Stimulated activated CD8-positive, alpha-beta memory T cell treated with anti-CD3 and anti-CD28 coated beads, Interleukin-4, amount 100 ng/mL, for 24 hours (primary cell): ENCODE measurements at places on chromosomes 11 and 22.

- DNase-seq: no peak
Measured at GRCh38 chr11:108734283-108734682, 69.4 kb downstream of the DDX10 start.

DNA sequence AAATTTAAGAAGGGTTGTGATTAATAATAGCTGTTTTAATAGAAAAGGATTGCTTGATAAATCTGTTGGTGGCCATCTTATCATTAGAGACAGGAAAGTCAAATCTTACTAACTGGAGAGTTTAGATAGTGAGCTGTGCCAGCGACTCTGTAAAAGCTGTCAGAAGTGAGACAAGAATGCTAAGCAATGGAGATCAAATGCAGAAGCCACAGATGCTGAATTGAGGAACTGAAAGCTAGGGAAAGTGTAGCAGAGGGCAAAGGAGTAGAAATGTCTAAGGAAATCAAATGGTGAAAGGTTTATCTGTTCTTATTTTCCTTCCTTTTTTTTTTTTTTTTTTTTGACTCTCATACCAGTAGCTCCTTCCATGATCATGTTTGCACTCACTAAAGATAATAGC lies 13.7 kb downstream of the MS4A13 start:
- no peak for DNase-seq

- no peak for DNase-seq
Measured at GRCh38 chr11:85475660-85476517, 151.3 kb downstream of the DLG2 start.

DNA sequence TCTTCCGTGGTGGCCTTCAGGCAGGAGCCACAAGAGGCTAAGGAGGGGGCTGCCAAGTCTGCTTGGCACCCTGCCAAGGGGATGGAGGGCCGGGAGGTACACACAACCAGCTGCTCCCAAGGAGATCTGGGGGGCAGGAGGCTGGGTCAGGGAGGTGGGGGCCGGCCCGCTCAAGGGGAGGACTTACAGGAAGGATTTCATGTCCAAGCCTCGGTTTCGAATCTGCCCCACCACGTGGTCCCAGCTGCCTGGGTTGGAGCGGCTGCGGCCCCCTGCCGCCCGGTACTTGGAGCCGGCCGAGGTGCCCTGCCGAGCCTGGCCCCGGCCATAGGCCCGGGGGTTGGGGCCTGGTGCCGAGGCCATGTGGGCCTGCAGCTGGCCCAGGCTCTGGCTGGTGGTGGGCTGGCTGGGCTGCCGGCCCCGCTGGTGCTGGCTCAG lies 33.5 kb downstream of the LRRC10B start:
- no peak for DNase-seq

DNA sequence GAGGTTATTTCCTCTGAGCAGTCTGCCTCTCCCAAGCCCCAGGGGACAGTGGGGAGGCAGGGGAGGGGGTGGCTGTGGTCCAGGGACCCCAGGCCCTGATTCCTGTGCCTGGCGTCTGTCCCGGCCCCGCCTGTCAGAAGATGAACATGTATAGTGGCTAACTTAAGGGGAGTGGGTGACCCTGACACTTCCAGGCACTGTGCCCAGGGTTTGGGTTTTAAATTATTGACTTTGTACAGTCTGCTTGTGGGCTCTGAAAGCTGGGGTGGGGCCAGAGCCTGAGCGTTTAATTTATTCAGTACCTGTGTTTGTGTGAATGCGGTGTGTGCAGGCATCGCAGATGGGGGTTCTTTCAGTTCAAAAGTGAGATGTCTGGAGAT lies 3.1 kb downstream of the PIM3 start:
- DNase-seq: no peak

DNA sequence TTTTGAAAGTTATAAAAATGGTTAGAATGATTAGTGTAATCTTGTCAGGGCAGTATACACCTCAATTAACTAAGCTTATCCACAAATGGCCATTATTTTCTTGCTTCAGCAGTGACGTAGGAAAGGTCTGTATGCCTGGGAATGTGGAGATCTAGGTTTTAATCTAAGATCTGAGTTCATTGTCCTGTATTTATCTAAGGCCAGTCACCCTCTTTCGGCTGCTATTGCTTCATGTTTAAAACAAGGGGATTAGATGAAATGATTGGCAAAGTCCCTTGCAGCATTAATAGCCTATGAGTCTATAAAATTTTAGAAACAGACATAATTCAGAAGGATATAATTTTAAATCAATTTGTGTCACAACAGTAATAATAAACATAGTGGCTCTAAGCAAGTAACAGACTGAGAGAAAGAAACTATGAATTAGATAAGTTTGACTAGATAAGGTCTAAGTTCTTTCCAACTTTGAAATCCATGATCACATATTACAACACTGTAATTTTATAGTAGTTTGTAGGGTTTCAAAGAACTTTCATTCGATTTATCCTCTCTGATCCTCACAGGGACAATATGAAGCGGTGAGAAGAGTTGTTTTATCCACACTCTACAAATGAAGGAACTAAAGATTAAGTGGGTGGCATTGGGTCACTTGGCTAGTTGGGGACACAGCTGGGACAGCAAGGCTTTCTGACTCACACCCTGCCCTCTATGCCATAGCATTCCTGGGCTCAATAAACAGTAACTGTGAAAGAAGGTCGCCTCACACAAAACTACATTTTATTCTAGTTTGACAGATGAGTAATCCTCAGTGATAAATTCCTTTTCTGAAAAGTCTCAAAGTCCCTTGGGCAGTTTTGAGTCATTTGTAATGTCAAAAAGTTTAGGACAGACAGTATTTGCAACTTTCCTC lies 60.6 kb upstream of the RDX start:
- DNase-seq: no peak

GRCh38 chr11:7603031-7603781 lies 70.1 kb downstream of the CYB5R2 start:
- no peak for DNase-seq

DNA sequence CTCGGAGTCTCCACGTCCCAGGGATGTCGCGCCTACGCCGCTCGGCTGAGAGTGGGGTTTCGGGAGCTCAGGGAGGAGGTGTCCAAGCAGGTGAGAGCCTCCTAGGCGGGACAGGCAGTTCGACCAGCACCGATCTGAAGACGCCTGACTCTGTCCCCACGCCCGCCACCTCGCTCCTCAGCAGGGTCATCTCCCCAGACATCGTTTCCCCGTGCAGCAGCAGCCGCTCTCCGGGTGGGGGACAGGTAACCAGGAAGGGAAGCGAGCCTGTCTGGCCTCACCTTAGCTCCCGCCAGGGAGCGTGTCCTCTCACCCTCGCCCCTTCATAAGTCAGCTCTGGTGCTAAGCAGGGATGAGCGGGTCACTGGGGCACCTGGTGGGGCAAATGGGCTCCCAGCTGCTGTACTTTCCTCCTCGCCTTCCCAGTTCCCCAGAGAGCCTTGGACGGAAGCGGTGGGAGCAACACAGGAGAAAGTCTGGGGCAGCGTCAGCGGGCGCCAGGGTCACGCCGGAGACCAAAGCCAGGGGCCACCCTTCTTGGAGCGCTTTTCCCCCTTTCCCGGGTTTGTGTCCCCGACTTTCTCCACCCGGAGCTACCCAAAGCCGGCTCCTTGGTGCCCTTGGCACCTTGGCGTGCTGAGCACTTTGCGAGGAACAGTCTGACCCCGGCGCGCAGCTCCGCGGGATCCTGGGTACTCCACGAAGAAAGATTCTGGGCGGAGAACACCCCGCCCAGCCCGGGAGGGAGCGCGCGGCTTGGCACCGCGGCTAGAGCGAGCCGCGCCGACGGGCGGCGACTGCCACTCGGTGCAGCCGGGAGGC lies 1.6 kb downstream of the SPON1 start:
- DNase-seq: no peak

DNA sequence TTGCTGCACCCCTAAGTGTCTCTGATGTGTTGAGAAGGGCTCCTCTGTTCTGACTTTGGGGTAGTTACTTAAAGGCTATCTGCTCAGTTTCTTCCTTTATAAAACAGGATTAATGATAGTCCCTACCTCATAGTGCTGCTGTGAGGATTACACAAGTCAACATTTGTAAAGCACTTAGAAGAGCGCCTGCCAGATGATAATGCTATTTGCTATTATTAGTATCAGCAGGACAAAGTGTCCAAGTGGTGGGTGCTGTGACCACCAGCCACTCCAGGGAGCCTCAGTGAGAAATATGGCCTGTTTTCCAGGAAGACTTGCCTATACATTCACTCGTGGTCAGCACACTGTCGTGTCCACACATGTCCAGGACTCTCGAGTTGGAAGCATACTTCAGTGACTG lies 16.2 kb downstream of the POU2F3 start:
- DNase-seq: no peak

DNA sequence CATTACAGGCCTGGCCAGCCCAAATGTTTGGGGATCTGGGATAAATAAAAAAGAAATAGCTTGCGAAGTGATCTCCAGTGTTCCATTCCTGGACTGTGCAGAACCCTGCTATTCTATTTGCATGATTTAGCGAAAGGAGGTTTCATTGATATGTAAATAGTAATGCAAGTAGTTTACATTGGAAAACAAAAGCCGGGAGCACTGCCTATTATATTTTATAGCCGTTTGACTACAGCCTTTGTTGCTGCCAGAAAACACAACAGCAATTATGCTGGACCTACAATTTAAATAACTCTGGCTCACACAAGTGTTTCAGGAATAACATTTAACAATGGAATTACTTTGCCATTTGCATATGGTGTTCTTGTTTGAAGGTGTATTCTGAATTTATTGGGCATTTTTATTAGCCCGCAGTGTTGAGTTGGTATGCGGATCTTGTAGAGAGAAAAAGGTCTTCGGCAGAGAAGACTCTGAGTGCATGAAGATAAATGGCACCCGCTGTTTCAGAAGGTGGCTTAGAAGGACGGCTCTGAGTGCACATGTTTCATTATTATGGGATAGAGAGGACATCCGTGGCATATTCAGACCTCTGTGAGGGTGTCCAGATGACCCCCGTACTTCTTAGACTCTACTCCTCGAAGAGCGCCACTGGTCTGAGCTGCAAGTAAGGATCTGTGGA lies 315.0 kb downstream of the BRD1 start:
- DNase-seq: no peak

DNA sequence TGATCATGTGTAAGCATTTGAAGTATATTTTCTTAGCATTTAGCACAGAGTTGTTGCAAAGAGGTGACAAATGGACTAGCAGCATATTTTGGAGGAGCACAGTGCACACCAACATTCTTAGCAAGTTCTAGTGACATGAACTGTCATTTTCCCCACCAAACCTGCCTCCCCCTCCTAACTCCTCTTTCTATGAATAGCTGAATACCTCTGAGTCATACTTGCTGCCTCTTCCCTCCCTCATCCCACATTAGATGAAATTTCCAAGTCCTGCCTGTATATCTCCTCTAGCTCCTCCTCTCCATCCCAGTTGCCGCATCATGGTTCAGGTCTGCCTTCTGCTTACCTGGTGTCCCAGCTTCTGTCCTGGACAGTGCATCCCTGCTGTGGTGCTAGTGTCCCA lies 7.2 kb downstream of the OSBP2 start:
- DNase-seq: no peak

- DNase-seq: no peak
Measured at GRCh38 chr11:35045236-35045820, 93.6 kb upstream of the CD44 start.

DNA sequence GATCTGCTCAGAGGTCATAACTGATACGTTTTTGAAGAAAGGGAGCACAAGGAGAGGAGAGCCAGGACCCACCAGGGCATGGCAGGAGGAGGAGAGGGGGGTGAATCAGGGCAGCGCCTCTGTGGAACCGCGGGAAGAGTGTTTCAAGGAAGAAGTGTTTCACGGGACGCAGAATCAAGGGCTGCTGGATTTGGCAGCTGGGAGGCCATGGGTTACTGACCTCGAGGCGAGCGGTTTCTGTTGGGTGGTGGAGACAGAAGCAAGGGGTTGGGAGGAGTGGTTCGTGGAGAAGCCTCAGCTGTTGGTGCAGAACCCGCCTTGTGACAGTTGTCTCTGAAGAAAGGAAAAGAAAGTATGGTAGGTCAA lies 13.1 kb downstream of the VPS26B start:
- DNase-seq: no peak

- DNase-seq: no peak
Measured at GRCh38 chr22:20436307-20436767, 1.3 kb downstream of the SCARF2 start.

DNA sequence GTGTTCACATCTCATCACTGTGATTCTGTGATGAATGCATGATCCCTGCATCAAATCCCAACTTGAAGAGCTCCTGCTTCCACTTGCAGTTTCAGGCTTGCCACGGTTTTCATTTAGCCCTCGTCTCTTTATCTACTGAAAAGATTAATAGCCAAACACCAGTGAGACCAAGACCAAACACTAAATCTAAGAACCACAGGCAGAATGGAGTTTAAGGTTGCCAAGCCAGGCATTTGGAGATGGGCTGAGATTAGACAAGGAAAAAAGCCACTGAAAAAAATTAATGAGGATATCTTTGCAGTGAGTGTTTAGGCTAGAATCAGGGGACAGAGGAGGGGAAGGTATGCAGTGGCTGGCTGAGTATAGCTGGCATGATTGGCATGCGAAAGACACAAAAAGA lies 227.2 kb upstream of the BLID start:
- no peak for DNase-seq

DNA sequence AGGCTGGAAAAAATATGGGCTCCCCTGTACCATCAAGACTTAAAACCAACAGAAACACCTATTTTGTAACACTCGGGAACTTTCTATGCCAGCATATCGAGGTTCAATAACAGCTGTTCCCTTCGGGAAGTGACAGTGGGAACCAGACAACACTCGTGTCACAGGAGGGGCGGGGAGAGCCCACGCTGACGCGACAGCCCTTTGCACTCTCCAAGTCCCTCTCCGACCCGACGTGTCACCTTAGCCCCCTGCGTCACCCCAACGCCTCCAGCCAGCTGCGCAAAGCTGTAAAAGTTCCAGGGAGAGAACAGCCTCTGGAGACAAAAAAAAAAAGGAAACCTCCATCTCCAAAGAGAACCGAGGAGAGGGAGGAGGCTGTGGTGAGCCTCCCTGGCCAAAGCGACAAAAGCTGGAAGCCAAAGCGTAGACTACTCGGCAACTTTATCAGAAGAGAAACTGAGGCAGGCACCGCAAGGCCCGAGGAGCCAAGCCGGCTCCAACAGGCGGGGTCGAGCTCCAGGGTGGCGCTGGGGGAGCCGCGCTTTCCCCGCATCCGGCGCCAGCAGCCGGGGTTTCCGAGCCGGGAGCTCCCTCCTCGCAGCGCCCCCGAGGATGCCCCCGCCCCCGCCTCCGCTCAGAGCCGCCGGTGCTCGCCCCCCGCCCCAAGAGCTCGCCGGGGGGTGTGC lies 751 bp downstream of the ARFGAP3 start:
- peak; percentile 33 for DNase-seq

DNA sequence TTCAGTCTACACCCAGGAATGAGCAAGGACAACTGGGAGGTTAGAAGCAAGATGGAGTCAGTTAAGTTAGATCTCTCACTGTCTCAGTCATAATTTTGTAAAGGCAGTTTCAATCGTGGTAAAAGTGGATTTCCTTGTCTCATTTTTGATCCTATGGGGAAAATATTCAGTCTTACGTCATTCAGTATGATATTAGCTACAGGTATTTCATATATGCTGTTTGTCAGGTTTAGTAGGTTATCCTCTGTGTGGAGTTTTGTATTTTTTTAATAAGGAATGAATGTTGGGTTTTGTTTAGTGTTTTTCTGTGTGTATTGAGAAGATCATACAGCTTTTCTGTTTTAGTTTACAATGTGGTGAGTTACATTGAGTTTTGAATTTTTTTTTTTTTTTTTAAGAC lies 11.8 kb downstream of the SPECC1L start:
- no peak for DNase-seq
